ENCODE measurements at places on chromosomes 2 and 18.
A peak's percentile ranks its signal among the peaks of the same experiment; 100 is the strongest.

DNA sequence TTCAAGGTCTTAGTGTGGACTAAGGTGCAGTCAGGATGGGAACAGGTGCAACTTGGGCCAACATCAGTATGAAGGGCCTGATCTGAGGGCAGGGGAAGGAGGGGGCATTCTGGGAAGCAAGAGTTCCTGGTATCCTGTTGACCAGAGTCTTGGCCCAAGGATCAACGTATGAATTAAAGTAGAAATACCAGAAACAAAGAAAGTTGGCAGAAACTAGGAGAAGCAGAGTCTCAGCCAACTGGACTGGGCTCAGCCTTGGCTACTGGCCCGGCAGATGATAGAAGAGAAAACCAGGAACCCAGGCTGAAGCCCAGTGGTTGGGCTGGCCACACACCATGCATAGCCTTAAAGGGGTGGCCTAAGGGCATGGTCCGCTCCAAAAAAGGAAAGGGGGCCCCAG, 2.3 kb downstream of the CETN1 start:
- DNase-seq: no peak

DNA sequence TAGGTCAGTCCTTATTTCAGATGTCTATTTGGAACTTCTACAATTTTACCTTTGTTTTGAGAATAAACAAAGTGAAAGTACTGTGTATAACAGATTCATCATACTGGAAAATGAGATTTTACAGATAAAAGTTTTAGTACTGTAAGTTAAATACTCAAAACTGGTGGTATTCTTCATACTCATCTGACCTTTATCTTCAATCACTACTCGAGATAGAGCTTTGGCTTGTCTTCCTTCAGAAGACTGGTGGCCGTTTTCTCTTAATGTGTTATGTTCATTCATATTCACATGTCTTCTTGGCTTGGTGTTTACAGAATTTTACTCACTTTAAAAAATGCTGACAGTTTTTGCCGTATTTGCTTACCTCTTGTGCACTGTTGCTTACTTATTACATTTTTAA, 2.1 kb downstream of the SPOPL start:
- no peak for DNase-seq

GRCh38 chr18:9048236-9048635, 54.3 kb upstream of the NDUFV2 start:
- DNase-seq: no peak

DNA sequence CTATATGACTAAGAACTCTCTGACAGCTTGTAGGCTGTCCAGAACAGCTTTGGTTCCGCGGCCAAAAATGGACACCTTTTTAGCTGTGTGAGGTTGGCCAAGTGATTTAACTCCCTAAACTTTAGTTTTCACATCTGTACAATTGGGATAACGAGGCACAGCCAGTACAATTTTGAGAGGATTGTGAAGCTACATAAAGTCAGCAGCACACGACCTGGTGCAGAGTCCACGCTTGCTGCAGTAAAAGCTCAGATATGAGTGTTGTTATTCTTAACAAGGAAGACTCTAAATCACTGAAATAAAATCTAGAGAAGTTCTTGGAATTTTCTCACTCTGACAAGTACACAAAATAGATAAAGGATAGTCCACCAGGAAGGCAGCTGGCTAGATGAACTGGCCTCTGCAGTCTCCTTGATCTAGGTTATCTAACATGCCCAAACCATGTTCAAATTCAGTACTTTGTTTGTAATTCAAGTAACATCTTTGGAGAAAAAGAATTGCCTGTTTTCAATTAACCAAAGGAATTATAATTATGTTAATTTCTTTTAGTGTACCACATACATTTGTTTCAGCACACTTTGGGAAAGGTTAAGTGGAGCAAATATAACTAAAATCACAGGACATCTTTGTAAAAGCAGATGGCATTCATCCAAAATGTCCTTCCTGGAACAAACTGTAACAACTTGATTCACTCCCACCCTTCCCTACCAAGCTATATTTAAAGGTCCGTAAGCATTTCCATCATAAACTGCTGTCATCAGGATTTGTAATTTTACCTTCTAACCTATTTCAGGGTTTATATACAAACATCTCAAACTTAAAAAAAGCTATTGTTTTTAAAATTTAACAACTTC, 201.7 kb upstream of the STK17B start:
- no peak for DNase-seq

- no peak for DNase-seq
These were observed 170.9 kb downstream of the CAPN13 start for GRCh38 chr2:30636311-30636710.

GRCh38 chr2:102424754-102425153, 1.8 kb downstream of the IL18RAP start:
- DNase-seq: no peak

DNA sequence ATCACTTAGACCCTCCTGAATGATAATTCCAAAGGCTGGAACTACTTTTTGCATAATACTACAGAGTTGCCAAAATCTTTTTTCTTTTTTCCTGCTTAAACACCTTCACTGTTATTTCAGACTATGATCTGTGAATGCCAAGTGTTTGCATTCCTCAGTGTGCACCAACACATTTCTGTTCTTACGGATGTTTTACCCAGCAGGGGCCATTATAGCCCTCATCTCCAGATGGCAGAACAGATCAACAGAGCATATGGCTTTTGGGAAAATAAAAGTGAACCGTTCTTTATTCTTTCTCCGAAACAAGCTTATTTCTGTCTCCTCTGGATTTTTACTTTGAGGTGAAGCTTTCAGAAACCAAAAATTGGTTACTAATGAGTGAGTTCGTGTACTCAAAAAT, 1226.6 kb upstream of the FAM98A start:
- no peak for DNase-seq

DNA sequence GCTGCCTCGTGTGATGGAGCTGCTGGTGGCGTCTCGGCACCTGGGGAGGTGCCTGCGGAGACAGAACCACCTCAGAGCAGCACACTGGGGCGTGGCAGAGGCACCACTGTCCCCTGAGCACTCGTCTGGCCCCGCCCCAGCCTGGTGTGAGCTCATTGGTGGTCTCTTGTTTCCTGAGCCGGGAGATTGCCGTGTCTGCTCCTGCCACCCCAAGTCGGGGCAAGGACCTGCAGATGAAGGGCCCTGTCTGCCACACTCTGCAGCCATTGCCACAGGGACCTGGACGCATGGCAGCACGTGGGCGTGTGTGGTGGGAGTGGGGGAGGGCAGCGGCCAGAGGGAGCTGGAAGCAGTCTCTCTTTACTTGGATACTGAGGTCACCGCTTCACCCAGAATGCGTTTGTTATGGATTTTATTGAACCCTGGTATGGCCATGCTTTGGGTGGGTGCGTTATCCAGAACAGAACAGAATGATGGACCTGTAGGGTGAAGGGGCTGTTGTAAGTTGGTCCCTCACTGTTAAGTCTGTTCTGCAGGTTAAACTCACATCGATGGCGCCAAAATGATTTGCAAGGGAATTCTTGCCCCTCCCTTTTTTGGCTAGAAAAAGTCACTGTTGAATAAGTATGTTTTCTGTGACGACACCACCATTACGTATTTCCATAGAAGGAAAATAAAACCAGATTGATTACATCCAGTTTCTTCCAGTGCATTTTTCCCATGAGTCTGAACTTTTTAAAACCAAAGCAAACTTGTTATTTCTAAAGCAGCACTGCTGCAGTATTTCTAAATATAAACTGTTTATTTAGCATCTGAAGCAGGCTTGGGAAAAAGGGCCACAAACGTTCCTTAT, 92.0 kb downstream of the USP40 start:
- no peak for DNase-seq

- no peak for DNase-seq
These were observed 45.4 kb upstream of the RND3 start for GRCh38 chr2:150532879-150533278.

DNA sequence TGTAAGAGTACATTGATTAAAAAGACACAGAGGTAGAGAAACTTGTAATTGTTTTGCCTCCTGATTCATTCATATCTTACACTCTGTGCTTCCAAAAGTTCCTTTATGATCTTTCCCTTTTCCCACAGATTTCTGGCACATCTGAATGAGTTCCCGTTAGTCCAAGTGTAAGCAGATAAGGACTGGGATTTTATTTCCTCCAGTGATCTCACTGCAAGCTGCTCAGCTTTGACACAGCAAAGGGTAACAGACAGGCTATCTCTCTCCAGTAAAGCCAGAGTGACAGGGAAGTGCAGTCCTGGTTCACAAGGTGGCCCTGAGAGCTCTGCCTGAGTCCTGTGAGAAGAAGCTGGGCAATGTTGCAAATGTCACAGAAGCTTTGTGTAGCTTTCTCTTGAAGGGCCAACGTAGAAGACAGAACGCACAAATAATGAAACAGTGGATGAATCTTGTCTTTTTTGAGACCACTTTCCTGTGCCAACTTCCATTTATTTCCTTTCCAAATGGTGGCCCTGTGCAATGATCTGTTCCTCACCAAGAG, 32.5 kb upstream of the KCNE4 start:
- DNase-seq: no peak

DNA sequence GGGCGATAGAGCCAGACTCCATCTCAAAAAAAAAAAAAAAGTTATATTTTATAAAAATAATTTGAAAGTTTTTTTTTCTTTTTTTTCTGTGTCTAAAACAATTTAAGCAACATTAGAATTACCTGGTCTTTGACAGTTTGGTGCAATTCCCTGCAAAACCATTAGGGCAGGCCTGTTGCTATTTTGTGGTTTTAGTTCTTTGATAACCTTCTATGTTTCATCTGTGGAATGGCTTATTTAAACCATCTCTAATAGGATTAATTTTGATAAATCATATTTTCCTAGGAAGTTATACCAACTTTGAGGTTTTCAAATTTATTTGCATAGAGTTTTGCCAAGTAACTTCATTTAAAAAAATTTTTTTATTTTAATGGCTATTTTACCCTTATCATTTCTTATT, 141.2 kb upstream of the TWIST2 start:
- DNase-seq: no peak

DNA sequence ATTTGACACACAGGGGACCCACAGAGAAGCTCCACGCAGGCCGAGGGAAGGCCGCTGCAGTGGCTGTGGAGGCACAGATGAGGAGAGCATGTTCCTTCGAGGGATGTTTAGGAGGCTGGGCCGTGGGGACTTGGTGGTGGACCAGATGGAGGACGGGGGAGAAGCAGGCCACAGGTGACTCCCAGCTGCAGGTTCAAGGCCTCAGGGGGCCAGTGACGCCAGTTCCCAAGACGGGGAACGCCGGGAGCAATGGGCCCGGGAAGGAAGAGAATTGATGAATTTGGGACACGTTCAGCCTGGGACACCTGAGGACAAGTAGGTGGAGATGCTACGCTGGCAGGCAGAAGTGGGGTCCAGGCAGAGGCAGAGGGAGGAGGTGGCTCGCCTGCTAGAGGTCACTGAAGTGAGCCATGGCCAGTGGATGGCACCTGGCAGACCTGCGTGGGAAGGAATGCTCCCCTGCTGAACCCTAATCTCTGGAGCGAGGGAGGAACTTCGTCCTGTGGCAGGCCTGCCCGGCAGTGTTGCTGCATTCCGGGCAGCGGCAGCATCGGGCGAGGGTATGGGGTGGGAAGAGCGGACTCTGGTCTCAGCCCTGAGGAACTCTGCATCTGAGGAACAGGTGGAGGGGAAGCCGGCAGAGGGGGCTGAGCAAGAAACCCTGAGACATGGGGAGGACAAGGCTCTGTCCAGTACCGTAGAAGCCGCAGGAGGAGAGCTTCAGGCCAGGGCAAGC, 25.2 kb upstream of the HPCAL1 start:
- no peak for DNase-seq

- DNase-seq: peak; percentile 23
These were observed 74.1 kb downstream of the TLK1 start for GRCh38 chr2:171086352-171087290.

DNA sequence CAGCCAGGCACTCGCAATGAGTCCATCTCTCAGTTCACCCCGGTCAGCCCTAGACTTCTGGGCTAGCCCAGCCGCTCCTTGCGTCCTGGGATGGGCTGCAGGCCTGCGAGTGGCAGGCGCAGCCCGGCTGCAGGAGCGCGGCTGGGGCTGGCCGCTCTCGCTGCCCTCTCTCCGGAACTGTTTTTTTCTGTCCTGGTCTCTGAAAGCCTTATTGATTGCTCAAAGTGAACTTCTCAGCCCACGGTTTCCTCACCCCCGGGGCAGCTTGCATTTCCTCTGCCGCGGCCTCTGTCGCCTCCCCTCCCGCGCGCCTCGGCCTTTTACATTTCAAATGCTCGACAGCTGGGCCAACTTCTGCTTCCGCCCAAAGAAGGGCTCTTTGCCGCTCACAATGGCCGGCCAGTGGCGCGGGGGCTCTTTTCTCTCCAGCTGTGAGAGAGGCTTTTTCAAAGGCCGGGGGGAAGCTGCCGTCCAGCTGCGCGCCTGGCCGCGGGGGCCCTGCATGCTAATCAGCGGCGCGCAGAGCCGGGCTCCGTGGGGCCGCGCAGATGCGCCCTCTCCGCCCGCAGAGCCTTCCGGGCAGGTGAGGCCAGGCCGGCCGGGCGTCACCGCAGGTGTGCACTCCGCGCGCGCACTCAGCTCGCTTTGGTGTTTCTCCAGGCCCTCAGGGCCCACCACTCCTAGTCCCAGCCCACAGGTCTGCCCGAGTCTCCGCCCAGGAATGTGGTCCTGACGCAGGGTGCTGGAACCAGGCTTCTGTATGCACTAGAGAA, 513.8 kb downstream of the RNF144A start:
- peak; percentile 45 for DNase-seq

DNA sequence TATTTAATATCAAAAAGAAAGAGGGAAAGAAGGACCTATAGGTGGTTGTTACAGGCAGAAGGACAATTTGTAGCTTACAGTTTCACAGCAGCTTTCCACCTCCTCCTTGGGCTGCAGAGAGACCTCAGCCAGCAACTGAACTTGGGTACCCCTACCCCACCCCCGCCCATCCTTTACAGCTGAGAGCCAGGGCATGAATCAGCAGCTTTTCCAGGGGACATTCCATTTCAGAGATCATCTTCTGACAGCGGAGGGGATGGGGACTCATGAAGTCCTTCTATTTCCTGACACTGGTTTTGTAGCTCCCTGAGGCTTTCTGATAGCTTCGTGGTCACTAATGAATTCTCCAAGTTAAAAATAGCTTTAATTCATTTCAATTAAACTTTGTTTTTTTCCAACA, 96.4 kb downstream of the ITGB1BP1 start:
- DNase-seq: no peak

- no peak for DNase-seq
These were observed 88.6 kb upstream of the TTN start for GRCh38 chr2:178895872-178896271.

GRCh38 chr18:5439986-5440696, 103.7 kb downstream of the EPB41L3 start:
- no peak for DNase-seq

GRCh38 chr18:24930971-24931370, 421.0 kb downstream of the ZNF521 start:
- DNase-seq: no peak

DNA sequence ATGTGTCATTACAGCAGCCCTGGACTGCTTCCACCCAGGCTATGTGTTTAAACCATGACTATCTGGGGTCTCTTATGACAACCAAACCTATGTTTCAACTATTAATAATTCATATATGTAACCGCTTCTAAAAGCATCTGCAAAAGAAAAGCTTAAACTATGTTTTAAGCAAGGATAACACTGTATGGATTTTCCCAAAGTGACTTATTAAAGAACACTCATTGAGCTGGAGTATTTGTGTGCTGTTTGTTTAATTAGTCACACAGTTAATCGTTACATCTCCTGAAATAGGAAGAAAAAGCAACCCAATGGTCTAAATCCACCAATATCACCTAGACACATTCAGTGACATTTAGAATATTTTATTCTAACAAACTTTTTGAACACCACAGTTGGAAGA, 51.3 kb downstream of the TMEM163 start:
- no peak for DNase-seq

GRCh38 chr2:206527153-206527552, 83.8 kb downstream of the ADAM23 start:
- DNase-seq: no peak

GRCh38 chr2:19288291-19288690, 70.1 kb downstream of the OSR1 start:
- no peak for DNase-seq

GRCh38 chr2:226121046-226121738, 678.4 kb downstream of the IRS1 start:
- no peak for DNase-seq

Measured in activated T-helper 1 cell treated with anti-CD3 and anti-CD28 coated beads, Interleukin-12 subunit alpha, Interleukin-12 subunit beta, Interleukin-2, Interleukin-4 antibody, amounts not matched to agents 30 ng/mL and 10 ng/mL and 1 ng/mL, durations not matched to agents 14 hours and 24 hours and 36 hours (primary cell).